Caki2 (cell line): ENCODE measurements at places on chromosomes 6 and 20. TPM values are rescaled to one million over a fixed set of nuclear protein-coding genes. Genes with fewer than 3 reads are reported as not detected.
A peak's percentile ranks its signal among the peaks of the same experiment; 100 is the strongest.

DNA sequence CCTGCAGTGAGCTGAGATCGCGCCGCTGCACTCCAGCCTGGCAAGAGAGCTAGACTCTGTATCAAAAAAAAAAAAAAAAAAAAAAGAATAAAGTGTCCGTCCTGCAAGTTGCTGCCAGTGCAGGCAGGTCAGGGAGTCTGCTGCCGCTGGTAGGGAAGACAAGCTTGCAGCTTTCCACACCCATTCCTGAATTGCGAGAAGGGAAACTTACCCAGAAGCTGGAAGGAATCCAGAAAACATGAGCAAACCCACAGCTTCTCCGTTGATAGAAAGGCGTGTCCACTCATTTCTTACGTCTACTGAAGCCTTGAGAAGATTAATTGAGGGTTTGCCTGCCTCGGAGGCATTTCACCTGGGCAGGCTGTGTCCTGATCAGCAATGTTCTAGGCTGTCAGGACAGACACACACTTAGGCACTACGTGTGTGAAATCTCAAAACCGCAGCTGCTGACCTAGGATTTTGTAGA is 61.6 kb upstream of the DSP start:
- DNase-seq: peak; percentile 86

- no peak for DNase-seq
Observed at GRCh38 chr6:15993716-15994228, 135.1 kb upstream of the MYLIP start.

- no peak for DNase-seq
Observed at GRCh38 chr6:39224011-39224410, 5.3 kb downstream of the KCNK5 start.

DNA sequence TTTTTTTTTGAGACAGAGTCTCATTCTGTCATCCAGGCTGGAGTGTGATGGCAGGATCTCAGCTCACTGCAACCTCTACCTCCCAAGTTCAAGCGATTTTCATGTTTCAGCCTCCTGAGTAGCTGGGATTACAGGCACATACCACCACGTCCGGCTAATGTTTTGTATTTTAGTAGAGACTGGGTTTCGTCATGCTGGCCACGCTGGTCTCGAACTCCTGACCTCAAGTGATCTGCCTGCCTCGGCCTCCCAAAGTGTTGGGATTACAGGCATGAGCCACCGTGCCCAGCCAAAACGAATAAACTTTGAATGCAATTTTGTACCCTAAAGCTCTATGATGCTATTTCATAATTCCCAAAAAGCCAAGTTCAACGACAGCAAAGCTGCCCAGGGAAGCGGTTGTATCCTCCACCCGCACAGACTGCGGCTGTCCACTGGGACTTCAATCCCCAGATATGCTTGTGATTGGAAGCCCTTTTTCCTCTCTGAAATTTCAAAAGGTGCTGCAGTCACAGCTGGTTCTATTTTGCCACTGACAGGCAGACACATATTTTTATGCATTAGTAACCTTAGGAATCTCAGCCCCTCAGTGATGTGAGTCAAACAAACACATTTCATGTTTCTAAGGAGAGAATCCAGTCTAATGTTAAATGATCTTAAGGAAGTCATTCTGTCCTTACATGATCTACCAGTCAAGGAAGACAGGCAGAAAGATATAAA is 8.7 kb upstream of the RAMACL start:
- peak; percentile 21 for DNase-seq

GRCh38 chr20:58571356-58571692 is 56.1 kb upstream of the APCDD1L start:
- DNase-seq: no peak

DNA sequence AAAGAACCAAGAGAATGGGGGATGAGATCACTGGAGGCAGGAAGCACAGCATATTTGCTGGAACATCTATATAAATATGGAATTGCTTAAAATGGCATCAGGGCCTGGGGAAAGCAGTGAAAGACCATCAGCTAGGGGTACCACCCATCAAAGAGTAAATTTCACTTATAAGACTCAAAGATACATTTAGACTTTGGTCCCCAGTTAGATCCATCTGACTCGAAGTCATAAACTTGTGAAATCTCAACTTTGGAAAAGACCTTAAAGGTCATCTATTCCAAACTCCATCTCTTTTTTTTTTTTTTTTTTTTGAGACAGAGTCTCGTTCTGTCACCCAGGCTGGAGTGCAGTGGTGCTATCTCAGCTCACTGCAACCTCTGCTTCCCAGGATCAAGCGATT is 109.8 kb downstream of the UNC5CL start:
- no peak for DNase-seq

DNA sequence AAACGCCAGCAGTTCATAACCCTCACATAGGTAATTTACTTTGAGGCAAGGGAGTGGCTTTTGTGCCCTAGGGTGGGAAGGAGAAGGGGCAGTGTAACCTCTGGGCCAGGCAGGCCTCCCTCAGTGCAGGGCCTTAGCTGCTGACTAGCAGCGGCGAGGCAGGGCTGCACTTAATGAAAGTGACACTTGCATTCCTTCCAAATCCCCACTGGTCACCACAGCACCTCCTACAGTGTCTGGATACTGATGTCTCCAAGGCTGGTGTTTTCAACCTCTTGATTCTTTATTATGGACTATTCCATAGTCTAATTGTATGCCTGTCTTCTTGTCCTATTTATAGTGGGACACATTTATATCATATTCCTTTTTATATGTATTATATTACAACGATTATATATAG is 152.7 kb downstream of the LY86 start:
- DNase-seq: no peak

DNA sequence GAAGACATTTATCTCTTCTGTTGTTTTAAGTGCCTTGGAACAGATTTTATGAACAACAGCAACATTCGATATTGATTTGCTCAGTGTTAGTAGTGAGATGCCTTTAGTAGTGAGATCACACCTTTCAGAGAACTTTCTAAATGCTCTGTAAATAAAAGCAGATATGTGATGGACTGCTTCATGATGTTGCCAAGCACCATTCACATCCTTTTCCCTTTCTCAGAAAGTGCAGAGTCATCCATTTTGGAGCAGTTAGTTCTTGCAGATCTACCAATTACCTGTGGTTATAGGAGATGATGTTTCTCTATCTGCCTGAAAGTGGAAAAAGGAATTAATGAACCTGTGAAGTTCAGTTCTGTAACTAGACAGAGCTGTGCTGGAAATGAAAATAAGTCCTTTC is 27.0 kb downstream of the CBFA2T2 start:
- DNase-seq: peak; percentile 73

DNA sequence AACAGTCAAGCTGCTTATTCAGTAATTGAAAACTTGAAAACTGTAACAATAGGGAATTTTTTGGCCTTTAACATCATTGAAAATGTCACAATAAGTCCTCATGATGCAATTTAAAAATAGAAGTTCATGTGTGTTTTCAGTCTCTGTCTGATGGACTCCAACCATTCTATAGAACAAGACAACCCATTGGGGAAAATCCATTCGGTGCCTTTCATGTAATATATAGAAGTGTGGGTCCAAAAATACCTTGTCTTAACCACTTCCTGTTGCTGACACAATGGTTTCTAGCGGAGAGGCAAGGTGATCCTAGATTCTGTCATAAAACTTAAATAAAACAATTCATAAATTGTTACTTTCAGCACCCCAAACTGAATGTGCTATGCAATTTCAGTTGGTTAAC is 1131.3 kb upstream of the MAP3K7 start:
- no peak for DNase-seq

- DNase-seq: no peak
Observed at GRCh38 chr6:108946695-108947094, 98.5 kb downstream of the ARMC2 start.

DNA sequence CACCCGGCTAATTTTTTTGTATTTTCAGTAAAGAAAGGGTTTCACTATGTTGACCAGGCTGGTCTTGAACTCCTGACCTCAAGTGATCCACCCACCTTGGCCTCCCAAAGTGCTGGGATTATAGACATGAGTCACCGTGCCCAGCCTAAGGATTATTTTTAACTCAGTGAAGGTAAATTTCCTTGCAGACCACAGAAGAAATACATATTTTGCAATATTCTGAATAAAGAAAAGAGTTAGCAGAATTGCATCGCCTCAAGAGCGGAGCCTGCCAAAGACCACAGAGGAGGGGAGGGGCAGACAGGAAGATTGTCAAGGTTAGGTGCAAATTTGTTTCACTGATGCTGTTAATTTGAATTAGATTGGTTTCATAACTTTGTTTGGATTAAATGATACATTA is 47.4 kb downstream of the SOD2 start:
- DNase-seq: no peak

GRCh38 chr20:18739751-18740166 is 73.8 kb upstream of the SCP2D1 start:
- no peak for DNase-seq

- DNase-seq: no peak
Observed at GRCh38 chr6:98579941-98580340, 254.4 kb upstream of the POU3F2 start.

DNA sequence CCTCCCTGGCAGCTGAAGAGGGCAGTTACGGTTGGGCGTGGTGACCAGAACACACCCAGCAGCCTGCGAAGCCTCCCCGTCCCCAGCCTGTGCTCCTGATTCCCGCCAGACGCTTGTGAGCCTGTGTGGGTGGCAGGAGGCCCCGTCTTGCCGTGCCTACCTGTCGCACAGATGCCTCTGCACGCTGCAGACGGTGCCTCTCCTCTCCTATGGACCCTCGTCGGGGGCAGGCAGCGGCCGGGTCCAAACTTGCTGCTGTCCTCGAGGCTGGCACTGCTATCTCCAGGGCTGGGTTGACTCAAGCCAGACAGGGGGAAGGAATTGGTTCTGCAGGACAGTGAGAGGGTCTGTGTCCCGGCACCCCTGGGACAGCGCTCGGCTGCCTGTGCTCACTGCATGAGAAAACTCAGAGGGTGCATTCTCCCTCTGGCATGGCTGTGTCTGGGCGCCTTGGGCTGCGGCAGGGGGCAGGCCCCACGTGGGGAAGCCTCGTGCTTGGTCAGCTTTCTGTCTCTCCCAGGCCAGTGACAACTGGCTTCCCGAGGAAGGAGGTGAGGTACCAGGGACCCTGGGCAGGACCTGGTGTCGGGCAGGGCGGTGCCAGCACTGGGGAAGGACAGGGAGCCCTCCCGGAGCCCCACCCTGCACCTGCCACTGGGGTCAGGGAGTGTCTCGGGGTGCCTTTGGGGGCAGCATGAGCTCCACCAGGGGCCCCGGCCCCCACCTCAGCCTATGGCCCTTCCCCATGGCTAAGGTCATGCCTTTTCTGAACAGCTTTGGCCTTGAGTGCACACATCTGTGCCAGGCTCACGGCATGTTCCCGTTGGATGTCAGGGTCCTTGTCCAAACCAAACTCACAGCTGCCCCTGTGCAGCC is 127.5 kb downstream of the TAF4 start:
- DNase-seq: no peak

DNA sequence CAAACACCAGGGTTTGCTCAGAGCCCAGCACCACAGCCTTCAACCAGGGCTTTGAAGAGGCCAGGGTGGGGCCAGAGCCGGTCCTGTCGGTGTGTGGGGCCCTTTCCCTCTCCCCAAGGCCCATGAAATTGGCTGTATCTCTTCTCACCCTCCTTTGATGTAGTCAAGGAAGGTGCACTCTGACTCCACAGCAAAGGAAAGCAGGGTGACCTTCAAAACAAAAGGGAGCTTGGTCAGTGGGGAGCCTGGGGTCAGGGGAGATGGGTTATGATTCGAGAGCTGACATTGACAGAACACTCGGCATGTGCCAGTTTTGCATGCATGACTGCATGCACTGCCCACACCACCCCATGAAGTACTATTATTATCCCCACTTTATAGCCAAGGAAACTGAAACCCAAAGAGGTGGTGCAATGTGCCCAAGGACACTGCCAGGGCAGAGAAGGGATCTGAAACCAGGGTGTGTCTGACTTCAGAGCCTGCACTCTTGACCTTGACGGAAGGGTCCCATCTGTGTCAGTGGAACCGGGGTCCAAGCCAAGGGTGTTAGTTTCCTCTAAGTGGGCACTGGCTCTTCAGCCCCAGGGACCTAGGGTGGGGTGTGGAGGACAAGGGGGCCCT is 55.4 kb downstream of the RAB44 start:
- no peak for DNase-seq

GRCh38 chr6:90765491-90765890 is 178.6 kb upstream of the MAP3K7 start:
- no peak for DNase-seq

DNA sequence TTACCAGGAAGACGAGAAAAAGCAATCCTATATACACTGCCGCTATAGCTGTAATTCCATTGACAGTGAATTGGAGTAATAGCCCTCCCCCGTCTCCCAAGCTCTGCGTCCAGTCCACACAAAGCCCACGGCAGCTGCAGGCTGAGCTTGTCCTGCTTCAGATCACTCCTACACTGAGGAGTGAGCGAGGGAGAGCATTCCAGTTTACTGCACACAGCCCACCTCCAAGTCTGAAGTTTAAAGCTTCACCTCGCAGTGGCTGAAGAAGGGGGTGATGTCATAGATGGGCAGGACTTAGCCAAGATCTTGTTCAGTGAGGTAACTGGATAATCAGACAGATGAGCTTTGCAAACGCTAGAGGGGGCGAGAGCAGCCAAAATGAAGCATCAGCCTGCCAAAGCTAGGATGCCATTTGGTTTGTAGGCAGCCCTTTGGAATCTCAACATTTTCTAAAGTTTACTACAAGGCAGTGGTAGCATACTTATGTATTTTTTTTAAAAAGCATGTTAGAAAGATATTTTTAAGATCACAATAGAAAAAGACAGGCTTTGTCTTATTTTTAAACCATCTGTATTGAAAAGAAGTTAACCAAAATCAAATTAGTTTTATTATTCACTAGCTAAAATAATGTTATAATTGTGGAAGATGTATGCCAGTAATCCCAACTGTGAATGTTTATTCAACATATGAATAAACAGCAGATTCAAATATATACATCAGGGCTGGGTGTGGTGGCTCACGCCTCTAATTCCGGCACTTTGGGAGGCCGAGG is at the start of gene FLRT3:
TSS of gene FLRT3 (minus strand) at position 213 of the 772 bp plus-strand sequence. CDS start 10,106 bp downstream, outside the sequence.
- peak; percentile 98 for DNase-seq

- DNase-seq: no peak
Observed at GRCh38 chr20:23397961-23398360, 23.3 kb downstream of the NAPB start.

DNA sequence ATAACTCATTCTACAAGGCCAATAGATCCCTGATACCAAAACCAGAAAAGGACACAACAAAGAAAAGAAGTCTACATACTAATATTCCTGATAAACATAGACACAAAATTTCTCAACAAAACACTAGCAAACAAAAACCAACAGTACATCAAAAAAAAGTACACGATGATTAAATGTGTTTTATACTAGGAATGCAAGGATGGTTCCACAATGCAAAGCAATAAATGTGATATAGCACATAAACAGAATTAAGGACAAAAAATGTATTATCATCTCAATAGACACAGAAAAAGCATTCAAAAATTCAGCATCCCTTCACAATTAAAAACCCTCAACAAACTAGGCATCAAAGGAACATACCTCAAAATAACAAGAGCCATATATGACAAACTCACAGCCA is 23.2 kb downstream of the TREM1 start:
- no peak for DNase-seq

- peak; percentile 66 for DNase-seq
Observed at GRCh38 chr6:137808191-137808590, 58.9 kb upstream of the TNFAIP3 start.

Gene ASIP
- total RNA-seq: not detected in 2 replicates

Gene SNAP25
- 2.6 and 3.2 TPM in 2 replicates for total RNA-seq

Gene CLIC5
- total RNA-seq: not detected in 2 replicates

Gene ANGPT4
- 0.09 TPM in 1 of 2 replicates, not detected in the other for total RNA-seq

Gene SLC4A11
- 0.17 and 2.1 TPM in 2 replicates for total RNA-seq

Gene WFDC2
- not detected in 2 replicates for total RNA-seq

Gene C6orf141
- total RNA-seq: not detected in 2 replicates

Gene FOXA2
- 2.3 and 4.5 TPM in 2 replicates for total RNA-seq

Gene MCCD1
- not detected in 2 replicates for total RNA-seq

Gene SUMO4
- not detected in 2 replicates for total RNA-seq

Gene RALY
- total RNA-seq: 258 and 327 TPM in 2 replicates

Gene LPA
- not detected in 2 replicates for total RNA-seq
